ENCODE measurements at places on chromosomes 3 and 15.

- no peak for DNase-seq
Observed at GRCh38 chr3:63980830-63981498, 42.3 kb downstream of the PSMD6 start.

GRCh38 chr3:111861391-111861790 lies 2.3 kb downstream of the PHLDB2 start:
- no peak for DNase-seq

GRCh38 chr3:150511122-150511821 lies 35.0 kb downstream of the SERP1 start:
- DNase-seq = no peak

- no peak for DNase-seq
Observed at GRCh38 chr3:11375333-11376088, 103.3 kb downstream of the ATG7 start.

All from breast epithelium (tissue), 4 donors.